ENCODE measurements at places on chromosomes 2 and 18. TPM values are rescaled to one million over a fixed set of nuclear protein-coding genes. Genes with fewer than 3 reads are reported as not detected.

GRCh38 chr2:55102056-55102812 lies 52.0 kb upstream of the RTN4 start:
- DNase-seq: peak; percentile 80

DNA sequence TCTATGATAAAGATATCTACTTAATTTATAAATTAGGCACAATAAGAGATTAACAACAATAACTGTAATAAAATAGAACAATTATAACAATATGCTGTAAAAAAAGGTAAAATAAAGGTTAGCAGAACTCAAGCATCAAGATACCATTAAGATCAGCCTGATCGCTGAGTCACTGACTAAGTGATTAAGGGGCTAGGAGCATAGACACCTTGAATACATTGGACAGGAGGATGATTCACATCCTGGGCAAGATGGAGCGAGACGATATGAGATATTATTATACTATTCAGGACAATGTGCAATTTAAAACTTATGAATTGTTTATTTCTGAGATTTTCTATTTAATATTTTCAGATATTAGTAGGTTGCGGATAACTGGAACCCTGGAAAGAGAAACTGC lies 1277.8 kb upstream of the ZEB2 start:
- no peak for DNase-seq

GRCh38 chr2:157833721-157834120 lies 42.4 kb downstream of the ACVR1 start:
- no peak for DNase-seq

GRCh38 chr2:143258126-143258892 lies 129.1 kb downstream of the ARHGAP15 start:
- DNase-seq: no peak

GRCh38 chr2:180405520-180405919 lies 398.4 kb upstream of the CWC22 start:
- no peak for DNase-seq

PRKAG3 gene
- total RNA-seq: not detected

- no peak for DNase-seq
Observed at GRCh38 chr2:174764280-174765255, at the start of gene CHRNA1. TSS of gene CHRNA1 (minus strand) at chr2:174764472. CDS start at chr2:174764394, 78 bp downstream.

GRCh38 chr2:240988571-240989271 lies 9.7 kb upstream of the SNED1 start:
- DNase-seq: no peak

DNA sequence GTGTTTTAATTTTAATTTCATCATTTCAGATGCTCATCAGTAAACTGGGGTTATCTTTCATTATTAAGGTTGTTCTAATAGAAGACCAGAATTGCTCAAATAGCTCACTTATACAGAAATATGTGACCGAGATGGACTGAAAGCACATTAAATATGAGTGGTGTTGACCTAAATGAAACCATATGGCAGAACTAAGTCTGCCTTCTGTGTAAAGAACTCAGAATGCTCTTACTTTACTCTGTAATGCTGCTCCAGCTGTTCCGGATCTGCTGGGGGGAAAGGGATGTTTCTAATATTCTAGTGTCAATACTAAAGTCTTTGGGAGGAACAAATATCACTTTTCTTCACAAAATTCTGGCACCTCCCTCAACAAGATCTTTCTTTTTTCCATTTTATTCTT lies 131.0 kb downstream of the DPP4 start:
- DNase-seq: no peak

DSC3 gene
- not detected for total RNA-seq

- no peak for DNase-seq
Observed at GRCh38 chr2:44335806-44336538, 25.3 kb downstream of the PREPL start.

- no peak for DNase-seq
Observed at GRCh38 chr2:105410554-105410953, 11.7 kb upstream of the FHL2 start.

PLCL1 gene
- not detected for total RNA-seq

DPYSL5 gene
- total RNA-seq: not detected

GRCh38 chr2:215499331-215499730 lies 63.5 kb upstream of the FN1 start:
- DNase-seq: no peak

DNA sequence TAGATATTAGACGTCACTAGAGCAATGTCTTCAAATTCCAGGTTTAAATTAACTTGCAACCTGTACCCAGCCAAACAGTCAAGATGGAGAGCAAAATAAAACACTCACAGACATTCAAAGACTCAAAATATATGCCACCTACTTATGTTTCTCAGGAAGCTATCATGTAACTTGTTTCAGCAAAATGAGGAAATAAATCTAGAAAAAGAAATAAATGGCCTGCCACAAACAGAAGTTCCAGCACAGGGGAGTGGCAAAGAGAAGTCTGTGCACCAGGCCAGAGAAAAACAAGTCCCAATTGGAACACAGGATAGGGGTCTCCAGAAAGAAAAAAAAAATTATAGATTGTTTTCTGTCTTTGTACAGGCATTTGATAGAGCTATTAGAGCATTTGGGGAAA lies 96.7 kb downstream of the LRP2 start:
- DNase-seq: no peak

DNA sequence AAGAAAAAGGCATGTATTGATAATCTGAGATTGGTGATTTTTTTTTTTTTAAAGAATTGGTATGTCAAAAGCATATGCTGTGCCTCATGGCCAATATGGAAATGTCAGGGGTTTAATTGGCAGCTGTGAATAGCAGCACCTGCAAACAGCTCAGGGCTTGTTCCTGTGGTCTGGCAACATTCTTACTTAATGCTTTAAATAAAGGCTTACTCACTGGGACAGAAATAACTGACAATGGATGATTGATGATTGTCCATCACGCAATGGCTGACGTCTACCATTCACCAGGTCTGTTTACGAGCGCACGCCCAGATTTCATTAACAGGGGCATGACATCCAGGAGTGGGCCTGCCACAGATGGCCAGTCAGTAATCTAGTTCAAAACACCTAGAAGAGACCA lies 66.7 kb downstream of the ETAA1 start:
- peak; percentile 70 for DNase-seq

LOXL3 gene
- 3.1 TPM for total RNA-seq

OTOS gene
- not detected for total RNA-seq

- no peak for DNase-seq
Observed at GRCh38 chr2:67564076-67564475, 166.9 kb downstream of the ETAA1 start.

DNA sequence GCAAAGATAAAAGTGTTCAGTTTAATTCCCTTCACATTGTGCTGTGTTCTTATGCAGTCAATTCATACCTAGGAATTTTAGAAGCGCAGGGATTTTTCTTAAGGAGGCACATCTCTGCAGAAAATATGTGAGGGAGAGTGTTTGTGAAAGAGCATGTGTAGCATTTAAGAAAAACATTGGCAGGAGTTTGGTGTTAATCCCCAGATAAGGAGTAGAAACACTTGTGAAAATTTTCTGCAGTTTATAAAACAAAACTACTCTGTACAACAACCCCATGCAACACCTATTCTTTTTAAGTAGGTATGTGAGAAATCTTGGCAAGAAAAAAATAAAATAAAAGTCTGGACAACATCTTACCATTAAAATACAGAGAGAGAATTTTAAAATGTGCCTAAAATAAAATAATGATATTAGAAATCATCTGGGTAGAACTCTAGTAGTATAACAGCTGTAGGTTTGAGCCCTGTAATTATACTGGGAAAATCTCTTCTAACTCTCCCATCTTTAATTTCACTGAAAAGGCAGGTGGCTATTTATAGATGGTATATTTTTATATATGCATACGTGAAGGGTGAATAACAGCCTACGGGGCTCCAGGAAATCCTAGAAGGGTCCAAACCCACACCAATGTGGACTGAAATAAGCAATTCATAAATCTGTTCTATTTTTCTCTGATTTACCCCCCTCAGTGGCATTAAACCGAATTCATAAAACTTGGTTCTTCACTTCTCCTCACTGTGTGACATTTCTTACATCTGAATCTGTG lies 6.6 kb downstream of the FZD7 start:
- DNase-seq: no peak

GRCh38 chr2:101768556-101769220 lies 71.2 kb downstream of the MAP4K4 start:
- no peak for DNase-seq

RSAD2 gene
- not detected for total RNA-seq

DNA sequence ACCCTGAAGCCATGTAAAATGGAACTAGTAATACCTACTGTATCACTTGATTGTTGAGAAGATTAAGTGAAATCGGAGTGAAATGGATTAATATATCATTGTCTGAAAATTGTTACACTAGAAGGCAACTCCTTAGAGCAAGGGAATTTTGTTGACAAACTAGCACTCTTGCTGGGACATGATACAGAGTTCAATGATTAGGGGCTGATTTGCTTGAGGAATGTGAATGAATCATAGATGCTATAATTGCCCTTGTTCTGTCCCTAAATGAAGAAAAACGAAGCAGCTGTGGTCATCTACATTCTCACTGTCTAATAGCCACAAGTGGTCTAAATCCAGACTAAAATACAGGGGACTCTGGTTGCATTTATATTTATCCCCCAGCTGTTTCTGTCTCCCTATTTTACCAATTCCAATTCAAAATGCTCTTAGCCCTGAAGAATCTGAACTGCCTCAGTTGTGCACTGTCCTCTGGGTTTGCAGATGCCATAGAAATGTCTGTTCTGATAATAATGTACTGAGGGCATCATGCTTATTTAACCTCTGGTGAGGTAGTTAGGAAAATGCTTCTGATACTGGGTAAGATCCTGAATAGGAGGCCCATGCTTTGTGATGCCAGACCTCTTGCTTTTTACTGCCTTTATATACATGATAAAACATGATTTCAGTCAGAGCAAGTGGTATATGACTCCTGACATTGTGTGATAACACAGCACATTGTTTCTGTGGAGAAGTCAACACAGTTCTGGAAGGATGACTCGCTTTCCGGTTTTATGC lies 382.1 kb downstream of the NRXN1 start:
- no peak for DNase-seq

DNA sequence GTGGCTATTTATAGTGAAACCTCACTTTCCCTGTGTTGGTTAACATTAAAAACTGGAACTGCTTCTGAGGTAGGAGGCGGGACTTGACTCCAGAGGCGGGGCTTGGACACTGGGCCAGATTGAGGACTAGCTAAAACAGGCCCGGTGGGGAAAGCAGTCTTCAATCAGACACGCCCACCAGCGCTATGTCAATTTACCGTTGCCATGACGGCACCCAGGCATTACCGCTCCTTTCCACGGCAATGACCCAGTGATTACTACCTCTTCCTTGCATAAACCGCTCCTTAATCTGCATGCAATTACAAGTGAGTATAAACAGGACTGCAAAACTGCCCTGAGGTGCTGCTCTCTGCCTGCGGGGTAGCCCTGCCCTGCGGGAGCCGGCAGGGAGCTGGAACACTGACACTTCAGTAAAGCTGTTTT lies 35.3 kb downstream of the LRRFIP1 start:
- peak; percentile 95 for DNase-seq

DSC2 gene
- 13.9 TPM for total RNA-seq

SLC5A7 gene
- not detected for total RNA-seq

IGFBP2 gene
- total RNA-seq: 133 TPM

MOGAT1 gene
- total RNA-seq: 0.35 TPM

GRCh38 chr2:150020937-150021673 lies 433.5 kb upstream of the MMADHC start:
- no peak for DNase-seq
